Daoy (cell line): ENCODE measurements at places on chromosomes 13 and 19. TPM values are rescaled to one million over a fixed set of nuclear protein-coding genes. Genes with fewer than 3 reads are reported as not detected.
A peak's percentile ranks its signal among the peaks of the same experiment; 100 is the strongest.

DNA sequence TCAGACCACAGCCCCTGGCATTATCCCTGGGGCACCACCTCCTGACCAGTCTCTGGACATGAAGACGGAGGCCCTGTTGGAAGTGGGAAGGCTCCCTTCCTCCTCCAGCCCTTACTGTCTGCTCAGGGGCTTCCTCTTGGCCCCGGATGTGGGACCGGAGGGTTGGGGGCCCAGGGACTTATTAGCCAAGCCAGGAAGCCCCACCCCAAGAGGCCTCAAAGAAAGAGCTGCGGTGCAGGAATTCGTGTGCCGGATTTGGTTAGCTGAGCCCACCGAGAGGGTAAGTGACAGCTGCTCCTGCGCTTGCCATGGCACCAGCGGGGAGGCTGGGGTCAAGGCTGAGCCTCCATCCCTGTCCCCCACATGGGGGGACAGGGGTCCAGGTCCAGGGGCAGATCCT is at the start of gene RETN:
Gene RETN, plus strand, starts transcription at position 208 of the 400 bp plus-strand sequence. CDS start 278 bp downstream, outside the sequence.
- DNase-seq: no peak

GRCh38 chr19:15324791-15325519 is 7.4 kb downstream of the BRD4 start:
- DNase-seq: no peak

DNA sequence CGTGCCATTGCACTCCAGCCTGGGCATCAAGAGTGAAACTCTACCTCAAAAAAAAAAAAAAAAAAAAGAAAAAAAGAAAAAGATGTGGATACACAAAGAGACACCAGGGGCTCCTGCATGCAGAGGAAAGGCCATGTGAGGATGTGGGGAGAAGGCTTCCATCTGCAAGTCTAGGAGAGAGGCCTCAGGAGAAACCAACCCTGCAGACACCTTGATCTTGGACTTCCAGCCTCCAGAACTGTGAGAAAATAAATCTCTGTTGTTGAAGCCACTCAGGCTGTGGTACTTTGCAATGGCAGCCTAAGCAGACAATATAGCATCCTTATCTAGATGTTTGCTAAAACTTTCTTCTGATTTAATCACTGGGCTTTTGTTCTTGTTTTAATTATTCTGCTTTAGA is 50.3 kb downstream of the POLR1D start:
- no peak for DNase-seq

DNA sequence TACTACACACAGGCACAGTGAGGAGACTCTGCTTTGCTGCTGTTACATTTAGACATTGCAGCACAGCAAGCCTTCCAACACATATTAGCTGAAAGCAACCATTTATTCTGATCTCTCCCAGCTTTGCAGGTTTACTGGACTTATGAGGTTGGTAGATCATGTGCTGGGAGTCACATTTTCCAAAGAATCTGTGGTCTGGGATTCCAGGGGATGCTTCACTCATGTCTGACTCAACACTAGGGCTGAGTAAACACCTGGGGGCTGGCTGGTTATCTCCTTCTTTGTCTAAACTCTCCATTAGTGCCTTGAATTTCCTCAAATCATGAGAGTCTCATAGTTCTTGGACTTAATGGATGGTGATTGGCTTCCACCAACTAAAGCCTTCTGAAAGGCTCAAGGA is 5.4 kb upstream of the LGALS13 start:
- peak; percentile 31 for DNase-seq

GRCh38 chr13:113649212-113649611 is 8.8 kb downstream of the ATP4B start:
- no peak for DNase-seq

GRCh38 chr19:3480383-3481091 is at the start of gene SMIM24:
Gene SMIM24, minus strand, starts transcription at chr19:3480525. Its CDS starts 62 bp downstream, at chr19:3480463.
- no peak for DNase-seq

DNA sequence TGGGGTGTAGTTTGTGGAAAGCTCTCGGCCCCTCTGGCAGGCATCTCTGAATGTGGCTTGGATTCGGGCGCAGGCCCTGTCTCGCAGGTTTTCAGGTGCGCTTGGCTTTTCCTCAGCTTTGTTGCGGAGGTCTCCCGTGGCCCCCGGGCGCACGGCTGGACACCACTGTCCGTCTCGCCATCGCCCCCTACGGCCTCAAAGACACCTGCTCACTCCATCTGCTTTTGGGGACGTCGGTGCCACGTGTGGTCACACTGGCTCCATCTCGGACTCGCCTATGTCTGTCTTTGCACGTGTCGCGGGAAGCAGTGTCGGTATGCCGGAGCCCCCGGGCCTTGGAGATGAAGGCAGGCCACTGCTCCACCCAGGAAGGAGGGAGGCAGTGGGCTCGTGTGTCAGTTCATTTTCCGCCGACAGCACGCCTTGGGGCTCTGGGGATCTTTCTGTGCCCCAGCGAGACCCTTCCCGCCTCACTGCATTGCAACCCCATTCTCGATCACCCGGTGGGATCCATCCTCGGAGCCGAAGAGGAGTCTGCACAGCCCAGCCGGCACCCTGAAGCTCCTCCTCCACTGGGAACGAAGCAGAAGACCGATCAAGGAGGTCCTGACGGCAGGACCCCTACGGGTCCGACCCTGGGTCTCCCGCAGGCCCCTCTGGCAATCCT is 42.1 kb downstream of the ZNF146 start:
- no peak for DNase-seq

DNA sequence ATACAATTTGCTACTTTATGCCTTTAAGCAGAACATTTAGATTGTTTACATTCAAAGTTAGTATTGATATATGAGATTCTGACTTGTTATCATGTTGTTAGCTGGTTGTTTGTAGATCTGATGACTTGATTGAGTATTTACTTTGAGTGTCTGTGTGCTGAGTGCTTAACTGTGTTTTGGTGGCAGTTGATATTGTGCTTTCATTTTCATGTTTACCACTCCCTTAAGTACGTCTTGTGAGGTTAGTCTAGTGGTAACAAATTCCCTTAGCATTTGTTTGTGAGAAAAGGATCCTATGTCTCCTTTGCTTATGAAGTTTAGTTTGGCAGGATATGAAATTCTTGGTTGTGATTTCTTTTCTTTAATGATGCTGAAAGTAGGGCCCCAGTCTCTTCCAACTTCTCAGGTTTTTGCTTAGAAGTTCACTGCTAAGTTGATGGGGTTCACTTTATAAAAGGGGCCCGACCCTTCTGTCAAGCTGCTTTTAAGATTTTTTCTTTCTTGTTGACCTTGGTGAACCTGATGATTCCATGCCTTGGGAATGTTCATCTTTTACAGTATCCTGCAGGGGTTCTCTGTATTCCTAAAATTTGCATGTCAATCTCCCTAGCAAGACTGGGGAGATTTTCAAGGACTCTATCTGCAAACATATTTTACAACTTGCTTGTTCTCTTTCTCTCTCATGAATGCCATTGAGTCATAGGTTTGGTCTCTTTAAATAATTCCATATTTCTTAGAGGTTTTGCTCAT is 1095.4 kb upstream of the PCDH20 start:
- DNase-seq: no peak

GRCh38 chr13:38228322-38228721 is 121.3 kb upstream of the UFM1 start:
- DNase-seq: no peak

DNA sequence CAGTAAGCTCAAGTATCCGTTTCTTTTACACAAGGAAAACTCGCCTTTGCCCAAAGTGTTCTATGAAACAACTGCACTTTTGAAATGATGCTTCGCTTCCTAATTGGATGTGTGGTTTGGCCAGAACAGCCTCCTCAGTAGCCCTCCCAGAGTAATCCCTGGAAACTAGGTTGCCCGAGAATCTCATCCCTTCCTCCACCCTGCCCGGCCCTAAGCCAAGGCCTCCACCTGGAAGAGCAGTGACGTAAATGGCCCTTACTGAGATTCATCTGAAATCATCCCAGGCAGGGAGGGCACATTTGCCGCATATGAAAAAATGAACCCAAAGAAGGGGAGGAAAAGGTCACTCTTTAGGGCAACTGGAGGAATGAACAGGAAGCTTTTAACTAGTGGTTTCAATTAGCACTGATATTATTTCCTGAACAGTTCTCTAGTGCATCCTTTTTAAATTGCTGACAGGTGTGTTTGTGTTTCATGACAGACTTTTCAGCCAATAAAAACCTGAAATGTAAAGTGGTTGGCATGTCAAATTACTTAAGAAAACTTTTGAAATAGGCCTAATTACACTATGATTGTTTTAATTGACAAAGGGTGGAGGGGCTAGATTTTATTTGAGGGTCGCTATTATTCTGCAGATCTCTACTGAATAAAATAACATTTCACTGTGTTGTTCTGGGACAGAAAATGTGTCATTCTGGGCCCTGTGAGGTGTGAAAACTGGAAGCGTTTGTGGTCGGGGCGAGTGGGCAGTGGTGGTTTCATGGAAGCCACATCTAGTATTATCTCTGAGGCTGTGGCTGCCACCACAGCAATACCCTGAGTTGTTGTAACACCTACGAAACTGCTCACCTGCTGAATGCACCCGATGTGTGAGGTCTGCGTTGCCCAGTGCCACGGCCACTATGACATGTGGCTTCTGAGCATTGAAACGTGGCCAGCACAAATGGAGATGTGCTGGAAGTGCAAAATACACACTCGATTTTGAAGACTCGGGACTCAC is 112.1 kb downstream of the ZIC5 start:
- no peak for DNase-seq

DNA sequence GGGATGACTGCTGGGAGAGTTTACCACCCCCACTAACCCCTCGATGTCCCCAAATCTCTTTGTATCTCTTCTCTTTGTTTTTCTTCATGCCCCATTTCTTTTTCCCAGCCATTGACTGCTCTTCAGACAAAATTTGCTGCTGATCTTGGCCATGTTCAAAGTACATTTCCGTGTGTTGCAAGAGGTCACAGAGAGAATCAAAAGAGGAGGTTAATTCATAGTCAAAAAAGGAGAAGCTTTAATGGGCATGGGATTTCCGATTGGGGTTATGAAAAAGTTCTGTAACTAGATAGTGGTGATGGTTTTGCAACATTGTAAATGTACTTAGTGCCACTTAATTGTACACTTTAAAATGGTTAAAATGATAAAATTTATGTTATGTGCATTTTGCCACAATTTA is 121.1 kb downstream of the FLT1 start:
- no peak for DNase-seq

- no peak for DNase-seq
Measured at GRCh38 chr19:28170066-28170465, 1042.9 kb downstream of the UQCRFS1 start.

DNA sequence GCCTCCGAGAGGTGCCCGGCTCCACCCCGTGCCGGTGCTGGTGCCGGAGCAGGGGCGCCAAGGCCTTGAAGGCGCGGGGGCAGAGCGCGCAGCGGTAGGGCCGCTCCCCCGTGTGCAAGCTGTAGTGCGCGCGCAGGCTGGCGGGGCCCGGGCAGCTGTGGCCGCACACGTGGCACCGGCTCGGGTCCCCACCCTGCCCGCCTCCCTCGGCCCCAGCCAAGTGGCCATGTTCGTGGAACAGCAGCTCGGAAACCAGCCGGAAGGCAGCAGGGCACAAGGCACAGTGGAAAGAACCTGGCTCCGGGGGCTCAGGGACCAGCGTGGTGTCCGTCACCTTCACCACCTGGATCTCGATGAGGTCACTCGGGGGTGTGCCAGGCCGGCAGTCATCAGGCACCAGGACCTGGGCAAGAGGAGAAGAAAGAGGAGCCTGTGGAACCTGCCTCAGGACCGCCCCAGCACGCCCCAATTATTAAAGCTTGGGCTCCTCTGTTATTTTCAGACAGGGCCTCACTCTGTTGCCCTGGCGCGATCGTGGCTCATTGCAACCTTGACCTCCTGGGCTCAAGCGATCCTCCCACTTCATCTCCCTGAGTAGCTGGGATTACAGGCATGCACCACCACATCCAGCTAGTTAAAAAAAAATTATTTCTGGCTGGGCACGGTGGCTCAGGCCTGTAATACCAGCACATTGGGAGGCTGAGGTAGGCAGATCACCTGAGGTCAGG is 2.0 kb downstream of the ZNF784 start:
- no peak for DNase-seq

- no peak for DNase-seq
Measured at GRCh38 chr13:23626700-23627099, 56.5 kb downstream of the TNFRSF19 start.

- DNase-seq: peak; percentile 46
Measured at GRCh38 chr19:35031072-35031881, 1.0 kb downstream of the SCN1B start.

The TEX29 gene
- total RNA-seq: not detected in 2 replicates

The KIR3DL1 gene
- total RNA-seq: not detected in 2 replicates

The HSPB6 gene
- 0.06 TPM in 1 of 2 replicates, not detected in the other for total RNA-seq

The REEP6 gene
- 2.3 and 3.7 TPM in 2 replicates for total RNA-seq

The IGFLR1 gene
- 2.8 and 3.9 TPM in 2 replicates for total RNA-seq

The SYCN gene
- total RNA-seq: not detected in 2 replicates

The RASL11A gene
- total RNA-seq: 1.6 and 6.2 TPM in 2 replicates

The ZNF730 gene
- total RNA-seq: 2.0 and 4.2 TPM in 2 replicates

The TFPT gene
- total RNA-seq: 60.2 and 101 TPM in 2 replicates
